ENCODE measurements at places on chromosomes 5 and 9. TPM values are rescaled to one million over a fixed set of nuclear protein-coding genes. Genes with fewer than 3 reads are reported as not detected.

The MYO10 gene
- total RNA-seq, result 265 TPM

The TMEM174 gene
- not detected for total RNA-seq

The WDR41 gene
- total RNA-seq, result 103 TPM

The HRCT1 gene
- not detected for total RNA-seq

The LRRC26 gene
- total RNA-seq, result not detected

The PCDHGA6 gene
- total RNA-seq, result 4.8 TPM

The SPATA6L gene
- total RNA-seq, result 0.43 TPM

The TGFBR1 gene
- 136 TPM for total RNA-seq

The AK1 gene
- 23.2 TPM for total RNA-seq

The ALAD gene
- 16.8 TPM for total RNA-seq

The SYNPO gene
- total RNA-seq, result 7.9 TPM

The STPG3 gene
- not detected for total RNA-seq

The AFAP1L1 gene
- 5.5 TPM for total RNA-seq

The EHMT1 gene
- 66.9 TPM for total RNA-seq

The SCGB3A2 gene
- total RNA-seq, result not detected
